ENCODE measurements at places on chromosomes 7 and 10.

- DNase-seq = no peak
These were observed 605.5 kb downstream of the LRMDA start for GRCh38 chr10:76036962-76037361.

DNA sequence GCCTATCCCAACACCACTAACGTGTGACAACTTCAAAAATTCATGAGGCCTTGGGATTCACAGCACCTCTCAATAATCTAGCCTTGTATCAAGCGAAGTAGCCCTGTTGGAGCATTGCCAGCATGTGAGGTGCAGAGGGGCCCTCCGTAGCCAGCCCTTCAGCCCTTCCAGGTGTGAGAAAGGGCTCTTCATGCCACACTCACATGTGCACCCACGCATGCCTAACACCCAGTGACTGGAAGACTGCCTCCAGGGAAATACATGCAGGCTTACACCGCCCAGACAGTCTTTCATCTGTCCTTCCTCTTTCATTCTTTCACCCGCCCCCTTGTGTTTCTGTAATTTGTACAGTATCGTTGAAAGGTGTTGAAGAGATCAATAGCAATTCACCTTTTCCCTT, 26.1 kb downstream of the LRRC4 start:
- no peak for DNase-seq

GRCh38 chr7:132203021-132203420, 373.2 kb downstream of the PLXNA4 start:
- no peak for DNase-seq

DNA sequence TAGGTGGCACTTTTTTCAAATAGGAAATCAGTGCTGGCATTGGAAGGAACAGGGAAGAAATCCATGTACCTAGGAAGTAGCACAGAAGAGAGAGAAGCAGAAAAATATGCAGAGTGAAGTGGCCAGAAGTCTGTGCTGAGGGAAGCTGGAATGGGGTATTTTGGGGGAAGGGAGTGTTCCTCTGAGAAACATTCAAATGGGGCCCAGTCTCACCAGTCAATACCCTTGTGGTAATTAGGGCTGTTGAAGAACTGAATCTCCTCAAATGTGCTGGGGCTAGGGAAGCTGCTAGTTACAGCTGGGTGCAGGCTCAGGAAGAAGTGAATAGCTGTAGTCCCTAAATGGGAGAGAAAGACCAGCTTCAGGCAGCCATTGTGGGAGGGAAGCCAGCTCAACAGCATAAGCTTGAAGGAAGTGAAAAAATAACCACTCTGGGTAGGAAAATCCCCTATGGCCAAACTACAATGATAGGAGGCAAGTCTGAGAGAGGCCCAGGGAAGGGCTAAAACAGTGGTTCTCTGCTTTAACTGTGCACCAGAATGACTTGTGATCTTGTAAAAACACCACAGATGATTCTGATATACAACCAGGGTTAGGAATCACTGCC, 7.6 kb downstream of the NDST2 start:
- no peak for DNase-seq

- no peak for DNase-seq
These were observed 281.6 kb downstream of the HGF start for GRCh38 chr7:81488210-81488609.

GRCh38 chr10:122323941-122324675, 50.4 kb upstream of the PLEKHA1 start:
- DNase-seq = no peak

- no peak for DNase-seq
These were observed 30.2 kb downstream of the ACADSB start for GRCh38 chr10:123038782-123039631.

DNA sequence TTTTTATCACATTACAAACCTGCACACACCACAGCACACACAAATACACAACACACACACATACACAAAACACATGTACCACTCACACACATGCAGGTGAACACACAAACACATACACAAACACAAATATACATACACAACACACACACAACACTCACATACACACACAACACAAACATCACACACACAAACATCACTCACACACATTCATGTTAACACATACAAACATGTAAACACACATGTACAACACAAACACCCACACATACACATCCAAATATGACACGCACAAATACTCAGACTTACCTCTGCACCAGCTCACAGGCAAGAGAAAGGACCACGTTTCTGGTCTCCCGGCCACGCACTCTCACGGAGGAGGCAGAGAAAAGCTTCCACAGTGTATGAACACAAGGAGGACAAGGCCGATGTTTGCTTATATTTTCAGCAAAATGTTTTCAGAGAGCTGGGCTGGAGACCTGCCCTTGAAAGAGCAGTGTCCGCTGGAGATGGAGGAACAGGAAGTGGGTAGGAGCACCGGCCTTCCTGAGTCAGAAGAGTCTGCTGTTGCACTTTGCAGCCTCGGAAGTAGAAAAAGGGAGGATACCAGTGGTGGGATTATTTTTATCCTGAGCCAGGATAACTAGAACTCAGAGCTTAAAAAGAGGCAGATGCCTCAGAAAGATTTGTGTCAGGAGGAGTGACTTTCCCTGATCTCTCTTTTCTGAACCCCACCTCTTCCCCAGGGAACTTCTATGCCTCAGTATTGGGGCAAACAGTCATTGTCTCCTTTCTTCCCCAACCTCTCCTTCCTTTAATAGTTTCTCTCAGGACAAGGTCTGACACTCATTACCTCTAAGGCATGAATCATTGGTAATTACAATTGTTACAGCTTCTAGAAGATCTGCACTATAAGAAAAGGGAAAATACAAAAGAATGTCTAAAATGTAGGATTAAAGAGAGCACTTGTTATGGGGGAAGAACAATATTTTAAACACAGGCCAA, at the start of gene GIMAP6:
Gene GIMAP6, minus strand, starts transcription at position 520 of the 999 bp plus-strand sequence. CDS start 2,243 bp downstream, outside the sequence.
- DNase-seq = no peak

DNA sequence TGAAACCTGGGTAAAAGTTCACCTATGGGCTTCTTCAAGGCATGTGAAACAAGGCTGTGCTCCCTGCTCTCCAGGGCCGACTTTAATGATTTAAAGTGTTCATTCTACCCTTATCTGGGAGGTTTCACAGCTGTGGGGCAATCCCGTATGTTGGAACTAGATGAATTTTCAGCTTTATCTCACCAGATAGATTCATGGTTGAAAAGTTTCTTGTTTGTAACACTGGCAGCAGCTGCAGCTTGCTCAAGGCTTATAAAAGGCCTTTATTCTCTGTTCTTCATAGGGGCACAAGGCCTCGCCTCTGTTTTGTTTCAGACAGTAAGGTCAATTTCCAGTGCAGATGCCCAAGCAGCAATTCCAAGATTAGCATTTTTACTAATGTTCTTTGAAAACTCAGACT, 70.4 kb upstream of the DNAJB12 start:
- DNase-seq = no peak

- no peak for DNase-seq
These were observed 32.9 kb upstream of the EIF5AL1 start for GRCh38 chr10:79479283-79479909.

DNA sequence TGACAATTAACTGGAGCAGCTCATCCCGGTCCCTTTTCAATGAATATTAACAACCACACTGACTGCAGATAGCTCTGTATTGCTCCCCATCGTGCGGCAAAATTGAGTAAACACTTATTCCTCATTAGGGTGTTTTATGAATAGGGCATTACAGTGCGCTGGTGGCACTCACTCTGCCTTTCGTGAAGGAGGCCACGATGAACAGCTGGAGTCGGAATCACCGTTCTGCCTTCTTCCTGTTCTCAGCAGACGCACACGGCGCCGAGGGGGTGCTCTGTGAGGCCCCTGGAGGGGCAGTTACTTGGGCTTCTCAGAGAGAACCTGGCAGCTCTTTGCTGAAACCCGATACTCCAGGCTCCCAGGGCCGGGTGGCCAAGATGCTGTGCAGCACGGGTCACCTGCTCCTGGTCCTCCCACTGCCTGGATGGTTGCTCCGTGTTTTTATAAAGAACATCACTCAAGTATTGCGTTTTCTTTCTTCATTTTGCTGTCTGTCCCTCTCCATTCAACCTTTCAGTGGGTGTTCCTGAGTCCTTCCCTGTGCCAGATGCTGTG, 241.9 kb downstream of the GLRX3 start:
- no peak for DNase-seq

- no peak for DNase-seq
These were observed 258.5 kb upstream of the AOAH start for GRCh38 chr7:36982766-36983165.

DNA sequence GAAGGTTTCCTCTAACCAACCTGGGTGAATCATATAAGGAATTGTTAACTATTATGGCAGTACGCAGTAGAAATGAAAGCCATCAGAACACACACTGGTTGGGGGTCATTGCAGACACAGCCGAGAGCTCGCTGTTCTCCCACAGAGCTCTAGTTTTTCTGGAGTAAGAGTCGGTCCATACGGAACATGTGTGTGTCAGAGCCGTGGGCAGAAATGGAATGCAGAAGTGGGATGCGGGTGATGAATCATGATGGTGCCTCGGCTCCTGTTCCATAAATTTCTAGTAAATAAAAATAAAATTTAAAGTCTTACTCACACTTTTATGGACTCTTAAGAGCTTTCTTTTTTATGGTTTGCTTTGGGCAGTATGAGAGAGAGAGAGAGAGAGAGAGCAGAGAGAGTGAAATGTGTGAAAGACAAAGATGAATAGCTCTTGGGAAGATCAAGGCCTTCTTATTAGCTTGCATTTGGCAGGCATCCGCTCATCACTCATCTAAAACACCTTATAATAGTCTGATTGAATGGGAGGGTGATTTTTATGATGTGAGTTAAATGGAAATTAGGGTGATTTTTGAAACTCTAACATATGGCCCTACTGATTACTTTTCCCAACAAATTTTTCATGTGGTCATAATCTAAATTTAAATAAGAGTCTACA, 98.8 kb upstream of the PFKP start:
- no peak for DNase-seq

- no peak for DNase-seq
These were observed 33.6 kb upstream of the AGR2 start for GRCh38 chr7:16838386-16838785.

DNA sequence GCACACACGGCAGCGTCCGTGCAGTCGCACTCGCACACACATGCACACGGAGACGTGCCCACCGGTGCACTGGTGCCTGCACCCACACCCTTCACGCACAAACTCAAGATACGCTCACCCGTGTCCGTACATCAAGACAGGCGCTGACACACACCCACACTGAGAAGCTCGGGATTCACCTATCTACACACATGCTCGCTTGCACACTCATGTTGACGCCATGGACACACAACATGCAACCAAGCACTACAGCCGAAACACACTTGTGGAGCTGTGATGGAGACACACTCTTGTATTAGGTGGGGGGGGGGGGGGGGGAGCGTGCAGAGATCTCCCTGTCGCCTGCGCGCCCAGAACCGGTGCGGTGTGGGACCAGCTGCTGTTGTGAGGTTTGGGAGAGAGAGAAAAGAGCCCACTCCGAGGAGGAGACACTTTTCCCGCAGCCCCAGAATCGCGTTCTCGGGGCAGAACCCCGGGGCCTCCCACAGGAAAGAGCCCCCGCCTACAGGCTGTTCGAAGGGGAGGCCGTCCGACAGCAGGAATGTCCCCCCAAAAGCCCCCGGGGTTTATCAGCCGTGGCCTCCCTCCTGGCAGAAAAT, 605 bp upstream of the NFKB2 start:
- DNase-seq = no peak

- DNase-seq = no peak
These were observed 11.8 kb upstream of the DDIT4 start for GRCh38 chr10:72261784-72262404.

DNA sequence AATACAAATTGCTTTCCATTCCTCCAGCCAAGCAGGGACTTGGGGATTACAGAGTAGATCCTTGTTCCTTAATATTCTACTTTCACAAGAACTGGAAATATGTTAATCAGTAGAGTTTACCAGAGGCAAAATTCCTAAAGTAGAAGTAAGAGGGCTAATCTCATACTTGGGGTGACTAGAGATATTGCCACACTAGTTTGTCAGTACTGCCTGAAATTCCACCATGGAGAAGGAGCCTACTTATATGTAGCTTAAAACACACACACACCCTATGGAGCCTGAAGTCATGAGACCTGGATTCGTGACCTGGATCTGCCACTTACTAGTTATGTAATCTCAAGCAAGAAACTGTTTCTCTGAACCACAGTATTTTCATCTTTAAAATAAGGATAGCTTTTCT, 33.9 kb downstream of the STRIP2 start:
- no peak for DNase-seq

DNA sequence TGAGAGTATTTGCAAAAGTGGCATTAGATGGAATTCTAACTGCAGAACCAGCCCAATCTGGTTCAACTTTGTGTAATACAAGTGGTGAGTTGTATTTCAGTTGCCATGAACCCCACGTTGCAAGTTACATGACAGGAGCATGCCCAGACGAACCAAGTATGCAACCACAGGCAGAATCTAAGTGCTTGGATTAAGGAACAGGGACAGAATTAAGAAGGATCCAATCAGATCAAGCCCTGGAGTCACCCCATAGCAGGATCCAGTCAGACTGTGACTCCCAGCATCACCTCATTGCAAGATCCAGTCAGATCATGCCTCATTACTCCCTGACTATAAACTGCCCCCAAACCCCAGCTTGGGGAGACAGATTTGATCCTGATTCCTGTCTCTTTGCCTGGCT, 388.7 kb upstream of the NRP1 start:
- DNase-seq = no peak

GRCh38 chr10:8430321-8430720, 375.8 kb downstream of the GATA3 start:
- DNase-seq = no peak

DNA sequence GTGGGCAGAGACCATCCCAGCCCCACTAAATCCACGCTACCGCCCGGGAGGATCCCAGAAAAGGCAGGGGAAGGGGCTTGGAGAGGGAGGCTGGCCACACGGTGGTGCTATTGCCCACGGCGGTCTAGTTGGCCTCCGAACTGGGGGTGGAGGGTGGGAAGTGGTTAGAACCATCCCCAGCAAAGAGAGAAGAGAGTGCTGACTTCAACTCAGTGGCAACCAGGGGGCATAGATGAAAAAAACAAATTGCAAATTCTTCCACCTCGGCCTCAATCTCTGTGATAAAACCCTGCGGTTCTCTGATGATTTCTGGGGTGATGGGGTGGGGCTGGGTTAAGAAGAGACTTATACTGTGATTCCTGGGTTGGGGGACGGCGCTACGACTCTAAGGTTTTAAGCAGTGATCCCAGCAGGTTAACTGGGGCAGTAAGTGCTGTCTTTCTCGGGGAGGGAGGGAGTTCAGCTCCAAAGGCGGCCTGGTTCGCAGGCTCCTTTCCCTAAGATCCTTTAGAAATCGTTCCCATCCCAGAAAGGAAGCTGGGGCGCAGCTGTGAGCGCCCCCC, 154.5 kb upstream of the LYZL2 start:
- peak; percentile 10 for DNase-seq

GRCh38 chr7:87213811-87214210, 5.7 kb downstream of the TMEM243 start:
- DNase-seq = no peak

GRCh38 chr7:80624763-80625162, 13.7 kb upstream of the CD36 start:
- no peak for DNase-seq

Measured in SHP77 treated with DMSO at 0.1 percent for 48 hours (cell line).